Stimulated activated CD8-positive, alpha-beta memory T cell treated with anti-CD3 and anti-CD28 coated beads, Interleukin-4, amount 100 ng/mL, for 24 hours (primary cell): ENCODE measurements at places on chromosomes 16 and 17.
A peak's percentile ranks its signal among the peaks of the same experiment; 100 is the strongest.

- DNase-seq = no peak
Measured at GRCh38 chr16:3907586-3907985, 27.1 kb upstream of the CREBBP start.

DNA sequence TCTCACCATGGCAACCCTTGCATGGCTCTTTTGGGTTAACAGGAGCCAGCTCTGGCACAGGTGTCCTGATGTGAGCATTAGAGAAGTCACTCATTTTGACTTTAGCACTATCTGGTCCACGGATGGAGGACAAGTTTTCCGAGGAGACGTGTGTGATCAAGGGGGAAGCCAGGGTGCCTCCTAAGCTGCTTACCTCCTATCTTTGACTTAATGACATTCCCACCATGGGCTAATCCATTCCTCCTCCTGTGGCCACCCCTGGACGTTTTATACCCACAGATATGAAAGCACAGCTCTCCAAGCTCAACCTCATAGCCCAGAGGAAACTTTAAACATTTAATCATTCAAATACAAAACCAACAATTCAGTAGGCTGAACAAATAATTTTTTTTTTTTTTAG is 18.8 kb downstream of the MPP2 start:
- no peak for DNase-seq

GRCh38 chr16:2656985-2657384 is 25.3 kb upstream of the KCTD5 start:
- DNase-seq = no peak

DNA sequence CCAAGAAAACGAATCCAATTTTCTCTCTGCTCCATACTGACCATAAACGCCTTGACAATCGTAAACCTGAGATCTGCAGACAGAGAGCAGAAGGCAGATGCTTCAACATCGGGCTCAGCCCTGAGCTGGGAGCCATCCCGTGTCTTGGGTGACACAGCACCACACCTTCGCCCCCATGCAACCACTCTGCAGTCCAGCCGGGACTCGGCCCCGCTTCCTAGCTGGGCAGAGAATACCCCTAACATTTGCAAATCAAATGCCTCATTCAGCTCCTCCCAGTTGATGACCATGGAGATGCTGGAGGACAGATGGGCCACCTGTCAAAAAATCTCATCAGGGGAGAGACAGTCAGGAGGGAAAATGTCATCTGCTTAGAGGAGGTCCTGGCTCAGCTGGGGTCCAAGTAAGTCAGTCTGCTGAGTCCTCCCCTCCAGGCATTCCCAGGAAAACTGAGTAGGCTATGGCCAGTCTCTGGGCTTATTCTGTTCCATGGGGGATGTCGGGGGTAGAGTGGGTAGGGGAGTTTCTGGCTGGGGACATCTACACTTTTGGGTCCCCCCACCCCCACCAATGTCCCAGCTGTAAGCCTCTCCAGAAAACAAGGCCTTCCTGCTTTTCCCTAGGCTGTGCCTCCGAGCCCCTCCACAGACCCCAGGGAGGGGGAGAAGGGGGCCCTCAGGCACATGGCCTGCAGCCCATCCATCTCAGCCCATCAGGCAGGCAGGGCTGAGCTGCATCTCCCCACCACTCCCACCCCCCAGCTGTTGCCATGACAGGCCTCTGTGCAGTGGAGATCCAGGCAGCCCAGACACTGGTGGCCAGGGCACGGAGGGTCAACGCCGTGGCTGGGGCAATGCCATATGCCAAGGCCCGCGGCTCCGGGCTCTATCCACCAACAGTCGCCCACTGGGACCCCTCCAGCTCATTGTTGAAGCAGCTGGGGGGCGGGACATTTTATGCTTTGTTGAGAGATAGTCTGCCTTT is 158.6 kb downstream of the AXIN2 start:
- no peak for DNase-seq

DNA sequence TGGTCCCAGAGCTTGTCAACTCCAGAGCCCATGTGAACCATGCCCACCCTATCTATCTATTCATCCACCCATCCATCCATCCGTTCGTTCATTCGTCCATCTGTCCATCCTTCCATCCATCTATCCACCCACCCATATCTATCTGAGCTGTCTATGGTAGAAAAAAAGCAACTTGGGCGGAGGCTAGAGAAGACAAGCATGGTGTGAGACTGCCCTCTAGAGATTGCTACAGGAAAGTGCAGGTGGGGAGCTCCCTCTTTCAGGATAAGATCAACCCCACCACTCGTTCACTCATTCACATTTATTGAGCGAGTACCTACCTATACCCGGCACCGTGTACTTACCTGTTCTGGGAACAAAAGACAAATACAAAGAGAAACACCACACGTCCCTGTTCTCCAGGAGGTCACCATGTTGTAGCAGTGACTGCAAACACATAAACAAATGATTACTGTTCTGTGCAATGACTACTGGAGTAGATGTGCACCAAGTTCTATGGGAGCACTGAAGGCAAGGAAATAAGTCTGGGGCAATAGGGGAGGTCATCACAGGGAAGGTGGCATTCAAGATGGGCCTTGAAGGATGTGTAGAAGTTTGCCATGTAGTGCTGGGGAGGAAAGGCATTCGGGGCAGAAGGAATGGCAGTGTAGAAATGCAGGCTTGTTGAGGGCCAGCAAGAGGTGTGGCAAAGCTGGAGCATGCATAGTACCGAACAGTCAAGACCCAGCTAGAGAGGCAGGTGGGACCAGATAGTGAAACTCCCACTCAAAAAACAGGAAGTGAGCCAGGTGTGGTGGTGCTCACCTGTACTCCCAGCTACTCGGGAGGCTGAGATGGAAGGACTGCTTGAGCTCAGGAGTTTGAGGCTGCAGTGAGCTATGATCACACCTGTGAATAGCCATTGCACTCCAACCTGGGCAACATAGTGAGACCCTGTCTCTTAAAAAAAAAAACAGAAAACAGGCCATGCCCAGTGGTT is 13.4 kb upstream of the ATP5MC1 start:
- DNase-seq = peak; percentile 18
